ENCODE measurements at places on chromosomes 3 and 15.
A peak's percentile ranks its signal among the peaks of the same experiment; 100 is the strongest.

DNA sequence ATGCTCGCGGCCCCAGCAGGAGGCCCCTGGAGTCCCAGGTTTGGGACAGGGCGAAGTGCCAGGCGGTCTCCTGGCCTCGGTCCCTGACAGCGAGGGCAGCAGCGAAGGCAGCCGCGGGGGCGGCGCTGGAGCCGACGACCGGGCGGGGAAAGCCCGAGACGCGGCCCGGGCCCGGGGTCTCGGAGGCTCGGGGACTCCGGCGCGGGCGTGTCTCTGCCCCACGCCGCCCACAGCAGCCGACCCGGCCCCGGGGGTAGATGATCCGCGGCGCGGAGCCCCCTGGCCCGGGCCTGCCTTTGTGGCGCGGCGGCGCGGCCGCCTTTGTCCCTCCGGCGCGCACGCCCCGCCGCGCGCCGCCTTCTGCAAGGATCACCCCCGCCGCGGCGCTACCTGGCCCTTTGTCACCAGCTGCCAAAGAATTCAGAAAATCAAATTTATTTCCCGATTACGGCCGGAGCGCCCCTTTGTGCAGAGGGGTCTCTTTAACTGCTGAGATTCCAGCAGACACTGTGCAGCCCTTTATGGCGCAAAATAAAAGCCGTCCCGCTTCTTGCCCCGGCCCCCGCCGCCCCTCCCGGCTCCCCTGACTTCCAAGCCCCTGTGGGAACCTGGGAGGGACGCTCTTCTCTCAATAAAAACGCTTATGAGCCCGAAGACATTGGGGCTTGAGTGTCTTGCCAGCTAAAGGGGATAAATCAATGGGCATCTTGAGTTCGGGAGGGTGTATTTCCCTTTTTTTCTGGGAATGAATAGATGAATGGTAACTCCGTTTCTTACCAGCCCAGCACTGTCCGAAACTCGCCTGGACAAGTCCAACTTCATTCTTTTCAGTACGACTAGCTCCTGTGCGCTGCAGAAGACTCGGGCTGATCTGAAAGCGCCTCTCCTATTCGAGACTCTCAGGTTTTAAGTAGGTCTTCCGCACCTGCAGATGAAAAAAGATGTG is 68.4 kb downstream of the HES1 start:
- no peak for DNase-seq

- no peak for DNase-seq
These were observed 143.5 kb downstream of the GAP43 start for GRCh38 chr3:115766587-115767482.

- no peak for DNase-seq
These were observed 46.5 kb downstream of the BBS4 start for GRCh38 chr15:72732516-72732915.

GRCh38 chr3:151366993-151367392 is 17.6 kb downstream of the P2RY12 start:
- no peak for DNase-seq

- no peak for DNase-seq
These were observed 180.7 kb downstream of the UBE2E2 start for GRCh38 chr3:23383875-23384274.

DNA sequence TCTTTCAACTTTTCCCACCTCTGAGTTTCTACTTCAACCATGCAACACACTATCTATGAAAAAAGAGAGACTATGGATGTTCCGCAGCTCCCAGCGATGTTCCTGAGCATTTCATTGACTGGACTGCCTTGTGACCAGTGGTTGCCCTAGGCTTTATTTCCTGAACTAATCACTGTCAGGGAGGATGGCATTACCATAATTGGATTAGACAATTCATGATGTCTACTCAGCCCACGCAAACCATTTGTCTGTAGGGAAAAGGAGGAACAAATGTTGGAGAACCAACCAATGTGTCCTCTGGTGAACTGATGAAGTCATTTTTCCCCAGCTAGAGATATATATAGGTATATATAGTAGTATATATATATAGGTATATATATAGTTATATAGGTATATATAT is 229.3 kb upstream of the MCTP2 start:
- DNase-seq: no peak

- peak; percentile 13 for DNase-seq
These were observed at the start of gene PIGZ for GRCh38 chr3:196968233-196969133. TSS of gene PIGZ (minus strand) at chr3:196968833. CDS start at chr3:196952031, 16,802 bp downstream.

- no peak for DNase-seq
These were observed 29.6 kb downstream of the MGA start for GRCh38 chr15:41689834-41690233.

DNA sequence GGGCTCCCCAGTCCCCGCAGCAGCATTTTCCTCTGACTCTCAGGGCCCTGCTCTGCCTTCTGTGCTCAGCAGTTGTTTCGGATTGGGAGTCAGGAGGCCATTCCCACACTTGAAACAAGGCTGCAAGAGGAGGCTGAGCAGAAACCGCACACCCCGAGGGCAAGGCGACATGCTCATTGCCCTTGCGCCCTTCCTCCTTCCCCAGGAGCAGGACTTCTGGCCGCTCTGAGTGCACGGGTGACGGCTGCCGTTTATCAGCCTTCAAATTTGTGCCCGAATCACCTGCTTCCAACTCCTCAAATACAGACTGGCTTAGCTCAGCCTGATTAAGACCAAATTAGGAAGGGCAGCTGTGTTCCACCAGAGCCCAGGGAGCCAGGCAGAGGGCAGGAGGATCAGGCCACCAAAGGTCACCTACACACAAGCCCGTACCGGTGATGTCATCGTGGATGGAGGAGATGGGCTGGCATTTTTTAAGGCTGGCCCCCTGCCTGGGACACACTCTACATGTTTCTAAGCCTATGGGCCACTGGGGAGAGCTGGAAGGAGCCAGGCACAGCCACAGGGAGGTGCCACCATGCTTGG is 38.1 kb downstream of the TM2D3 start:
- DNase-seq: no peak

- no peak for DNase-seq
These were observed 203.8 kb downstream of the TCF12 start for GRCh38 chr15:57122080-57122840.

Data from CD4-positive, alpha-beta T cell treated with Interleukin-15 for 4 hours (primary cell).